Posterior vena cava (tissue), 2 donors: ENCODE measurements at places on chromosomes 3 and 15. TPM values are rescaled to one million over a fixed set of nuclear protein-coding genes. Genes with fewer than 3 reads are reported as not detected.

The GOLGA8S gene
- total RNA-seq: 0.38 TPM

- DNase-seq: no peak
Observed at GRCh38 chr3:76700323-76700722, 339.6 kb upstream of the ROBO2 start.

- no peak for DNase-seq
Observed at GRCh38 chr3:135788146-135788545, 177.4 kb upstream of the PPP2R3A start.

DNA sequence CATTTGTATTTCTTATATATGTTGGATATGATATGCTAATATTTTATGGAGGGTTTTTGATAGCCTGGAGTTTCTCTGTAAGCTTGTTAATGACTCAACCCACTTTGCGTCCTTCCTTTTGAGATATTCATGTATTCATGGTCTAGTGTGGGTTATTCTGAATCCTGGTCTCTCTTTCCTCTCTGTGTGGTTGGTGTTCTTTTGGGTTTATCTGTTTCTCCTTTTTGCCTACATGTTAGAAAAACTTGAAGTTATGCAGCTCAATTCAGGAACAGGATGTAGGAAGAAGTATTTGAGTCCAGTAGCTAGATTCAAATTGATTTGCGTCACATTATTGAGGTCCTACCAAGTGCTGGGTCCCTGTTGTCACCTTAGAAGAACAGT, 28.1 kb downstream of the CMTM7 start:
- no peak for DNase-seq

DNA sequence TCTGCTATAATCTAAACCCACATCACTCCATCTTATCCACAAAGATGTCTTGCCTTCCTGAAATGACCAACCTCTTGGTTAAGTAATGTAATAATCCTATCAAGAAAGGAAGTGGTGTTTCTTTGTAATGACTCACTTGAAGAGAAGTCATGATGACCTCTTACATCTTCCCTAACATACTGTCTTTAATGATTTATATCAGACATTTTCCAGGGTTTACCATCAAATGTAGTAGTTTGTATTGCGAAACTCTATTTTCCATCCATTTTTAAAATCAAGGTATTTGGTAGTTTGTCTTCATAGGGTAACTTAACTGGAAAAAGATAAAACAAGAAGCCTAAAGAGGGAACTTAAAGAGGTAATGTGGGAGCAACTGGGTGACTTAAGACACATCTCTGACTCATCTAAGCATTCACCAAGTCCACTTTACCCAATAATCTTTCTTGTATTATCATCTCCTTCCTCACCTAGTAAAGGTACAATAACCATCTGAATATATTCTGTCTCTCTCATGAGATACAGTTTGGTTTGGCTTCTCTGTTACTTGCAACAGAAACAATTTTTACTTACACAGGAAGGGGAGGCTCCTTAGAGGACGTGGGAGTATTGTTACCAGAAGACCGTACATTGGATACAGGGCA, 5.7 kb upstream of the MAPK6 start:
- no peak for DNase-seq

- peak; percentile 89 for DNase-seq
Observed at GRCh38 chr15:94844538-94845389, 613.4 kb downstream of the MCTP2 start.

- no peak for DNase-seq
Observed at GRCh38 chr3:24628523-24629258, 134.0 kb upstream of the THRB start.

DNA sequence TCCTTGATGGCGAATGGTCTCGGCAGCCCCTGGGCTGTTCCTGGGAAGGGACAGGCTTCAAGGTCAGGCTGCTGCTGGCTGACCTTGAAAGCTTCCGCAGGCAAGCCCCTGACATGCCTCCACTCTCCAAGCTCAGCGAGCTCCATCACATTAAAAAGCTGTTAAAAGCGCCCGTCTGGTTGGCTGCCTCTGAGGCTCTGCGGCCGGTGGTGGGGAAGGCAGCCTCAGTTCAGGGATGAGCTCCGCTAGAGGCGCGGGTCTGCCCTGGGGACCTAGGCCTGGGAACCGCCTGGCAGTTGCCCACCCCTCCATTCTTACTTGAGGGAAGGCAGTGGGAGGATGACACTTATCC, 103.8 kb downstream of the LINGO1 start:
- DNase-seq: peak; percentile 72

DNA sequence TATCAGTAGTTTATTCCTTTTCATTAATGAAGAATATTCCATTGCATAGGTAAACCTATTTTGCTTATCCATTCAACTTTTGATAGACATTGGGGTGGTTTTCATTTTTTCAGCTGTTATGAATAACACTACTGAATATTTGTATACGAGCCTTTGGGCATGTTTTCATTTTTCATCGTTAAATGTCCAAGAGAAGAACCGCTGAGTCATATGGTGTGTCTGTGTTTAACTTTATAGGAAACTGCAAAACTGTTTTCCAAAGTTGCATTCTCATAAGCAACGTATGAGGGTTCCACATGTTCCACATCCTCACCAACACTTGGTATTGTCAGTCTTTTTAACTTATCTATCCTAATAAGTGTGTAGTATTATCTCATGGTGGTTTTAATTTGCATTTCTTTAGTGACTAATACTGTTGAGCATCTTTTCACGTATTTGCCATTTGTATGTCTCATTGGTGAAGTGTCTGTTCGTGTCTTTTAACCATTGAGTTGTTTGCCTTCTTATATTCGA, 33.8 kb downstream of the REC114 start:
- no peak for DNase-seq

GRCh38 chr3:46261926-46262594, 19.8 kb downstream of the CCR3 start:
- DNase-seq: no peak

- DNase-seq: no peak
Observed at GRCh38 chr15:60960517-60960916, 268.6 kb downstream of the RORA start.
